Stimulated activated CD4-positive, alpha-beta T cell treated with anti-CD3 and anti-CD28 coated beads, TNF-alpha, amount 100 ng/mL, for 4 hours (primary cell): ENCODE measurements at places on chromosomes 4 and X.

GRCh38 chr4:14348506-14348905 lies 653.8 kb upstream of the CPEB2 start:
- no peak for DNase-seq

GRCh38 chr4:149784018-149784417 lies 31.6 kb downstream of the IQCM start:
- no peak for DNase-seq

- DNase-seq: no peak
Measured at GRCh38 chrX:6052111-6052745, 176.4 kb downstream of the NLGN4X start.

DNA sequence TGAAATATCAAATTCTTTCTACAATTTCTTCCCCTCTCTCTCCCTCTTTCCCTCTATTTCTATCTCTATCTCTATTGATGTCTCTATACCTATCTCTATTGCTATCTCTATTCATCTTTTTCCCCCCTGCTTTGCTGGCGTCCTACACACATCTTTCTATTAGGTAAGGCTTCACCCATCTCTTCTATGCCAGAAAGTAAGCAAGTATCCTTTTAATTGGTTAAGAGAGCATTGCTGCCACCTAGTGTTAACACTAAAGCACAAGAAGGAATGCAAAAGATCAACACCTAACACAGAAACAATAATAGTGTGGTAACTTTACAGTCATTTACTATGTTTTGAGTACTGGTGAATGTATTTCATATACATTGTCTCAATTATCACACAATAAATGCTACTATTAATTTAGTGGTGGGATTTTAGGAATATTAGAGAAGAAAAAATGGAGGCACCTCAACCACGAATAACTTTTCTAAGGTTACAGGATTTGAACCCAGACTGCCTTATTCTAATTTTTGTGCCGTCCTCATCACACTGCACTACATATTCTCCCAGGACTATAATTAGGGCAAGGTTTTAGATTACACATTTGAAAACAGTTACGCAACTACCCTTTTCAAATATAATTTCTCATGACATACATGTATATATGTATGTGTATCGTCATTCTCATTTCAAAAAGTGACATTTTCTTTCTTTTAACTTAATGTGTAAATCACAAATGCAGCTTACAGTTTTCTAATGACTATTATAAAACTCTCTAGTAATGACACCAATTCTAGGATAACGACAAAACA lies 3.7 kb upstream of the C4orf36 start:
- DNase-seq: no peak

DNA sequence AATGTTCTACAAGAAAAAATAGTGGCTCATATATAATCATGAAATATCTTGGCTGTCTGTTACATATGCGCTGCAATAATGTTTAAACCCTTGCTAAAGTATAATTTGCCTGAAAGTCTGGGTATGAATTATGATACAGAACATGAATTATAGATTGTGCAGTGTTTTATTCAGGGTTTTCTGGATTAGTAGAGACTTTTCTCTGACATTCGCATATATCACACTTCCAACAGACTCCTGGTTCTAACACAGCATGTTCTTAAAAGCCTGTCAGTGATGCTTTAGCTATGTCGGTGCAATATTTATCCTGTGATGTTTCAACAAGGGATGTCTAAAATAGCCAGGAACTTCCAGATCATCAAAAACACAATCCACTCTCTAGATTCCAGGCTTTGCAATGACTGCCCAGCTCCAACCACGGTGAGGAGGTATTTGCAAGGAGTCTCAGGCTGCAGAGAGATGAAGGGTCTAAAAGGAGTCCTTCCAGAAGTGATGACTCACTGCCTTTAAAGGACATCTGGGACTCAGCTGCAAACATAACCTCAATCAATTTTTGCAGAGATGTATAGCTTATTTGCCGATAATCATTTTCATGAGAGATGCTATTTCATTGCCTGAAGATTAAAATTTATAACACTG lies 69.4 kb downstream of the RWDD4 start:
- DNase-seq: no peak

DNA sequence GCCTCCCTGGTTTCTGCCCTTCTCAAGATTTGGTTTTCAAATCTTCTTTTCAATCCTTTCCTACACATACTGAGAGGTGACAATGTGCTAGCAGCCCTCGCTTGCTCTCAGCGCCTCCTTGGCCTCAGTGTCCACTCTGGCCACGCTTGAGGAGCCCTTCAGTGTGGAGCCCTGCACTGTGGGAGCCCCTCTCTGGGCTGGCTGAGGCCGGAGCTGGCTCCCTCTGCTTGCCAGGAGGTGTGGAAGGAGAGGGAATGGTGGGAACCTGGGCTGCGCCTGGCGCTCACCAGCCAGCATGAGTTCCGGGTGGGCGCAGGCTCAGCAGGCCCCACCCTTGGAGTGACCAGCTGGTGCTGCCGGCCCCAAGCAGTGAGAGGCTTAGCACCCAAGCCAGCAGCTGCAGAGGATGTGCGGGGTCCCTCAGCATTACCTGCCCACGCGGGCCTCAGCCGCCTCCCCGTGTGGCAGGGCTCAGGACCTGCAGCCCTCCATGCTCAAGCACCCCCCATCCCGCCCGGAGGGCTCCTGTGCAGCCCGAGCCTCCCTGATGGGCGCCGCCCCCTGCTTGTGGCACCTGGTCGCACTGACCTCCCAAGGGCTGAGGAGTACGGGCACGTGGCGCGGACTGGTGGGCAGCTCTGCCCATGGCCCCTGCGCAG lies 127.5 kb downstream of the COX7B2 start:
- DNase-seq: no peak

DNA sequence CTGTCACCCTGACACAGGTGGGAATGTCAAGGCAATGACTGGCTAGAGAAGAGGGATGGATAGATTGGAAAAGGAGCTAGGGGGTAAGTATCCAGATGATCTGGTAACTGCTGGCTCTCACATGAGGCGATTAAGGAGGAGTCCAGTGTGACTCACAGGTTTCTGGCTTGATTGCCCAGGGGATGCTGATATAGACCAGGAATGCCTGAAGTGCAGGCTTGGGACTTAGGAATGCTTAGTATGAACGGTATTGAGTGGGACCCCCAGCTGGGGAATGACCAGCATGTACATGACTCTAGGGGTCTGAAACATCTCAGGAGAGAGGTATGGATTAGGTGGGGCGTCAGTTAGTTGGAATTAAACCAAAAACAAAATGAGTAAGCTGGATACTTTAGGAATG lies 65.8 kb upstream of the PRPS1 start:
- DNase-seq: no peak

DNA sequence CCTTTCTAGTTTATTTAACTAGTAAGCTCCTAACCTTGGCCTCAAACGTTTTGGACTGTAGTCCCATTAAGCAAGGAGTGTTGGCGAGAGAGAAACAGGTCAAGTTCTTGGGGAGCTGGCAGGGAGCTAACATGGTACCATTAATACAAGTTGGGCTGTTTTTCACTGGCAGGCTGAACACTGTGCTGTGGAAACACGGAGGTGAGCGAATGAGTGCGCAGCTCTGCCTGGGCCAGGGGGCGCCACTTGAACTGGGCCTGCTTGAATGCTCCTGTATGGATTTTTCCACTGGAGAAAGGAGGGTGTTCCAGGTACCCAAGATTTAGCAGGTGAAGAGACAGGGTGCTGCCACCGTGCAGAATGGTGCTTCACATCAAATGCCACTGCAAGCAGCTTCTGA lies 7.4 kb upstream of the SMS start:
- DNase-seq: no peak
